ENCODE measurements at places on chromosomes 2 and 18.

GRCh38 chr2:29241955-29242565 is 126.8 kb downstream of the CLIP4 start:
- DNase-seq, result no peak

GRCh38 chr18:76115580-76115979 is 379.5 kb downstream of the ZNF516 start:
- DNase-seq, result no peak

- DNase-seq, result no peak
Observed at GRCh38 chr18:7272311-7273049, 41.6 kb downstream of the LRRC30 start.

GRCh38 chr2:45797451-45798230 is 146.2 kb downstream of the PRKCE start:
- DNase-seq, result no peak

GRCh38 chr2:141482697-141483096 is 648.1 kb downstream of the LRP1B start:
- DNase-seq, result no peak

DNA sequence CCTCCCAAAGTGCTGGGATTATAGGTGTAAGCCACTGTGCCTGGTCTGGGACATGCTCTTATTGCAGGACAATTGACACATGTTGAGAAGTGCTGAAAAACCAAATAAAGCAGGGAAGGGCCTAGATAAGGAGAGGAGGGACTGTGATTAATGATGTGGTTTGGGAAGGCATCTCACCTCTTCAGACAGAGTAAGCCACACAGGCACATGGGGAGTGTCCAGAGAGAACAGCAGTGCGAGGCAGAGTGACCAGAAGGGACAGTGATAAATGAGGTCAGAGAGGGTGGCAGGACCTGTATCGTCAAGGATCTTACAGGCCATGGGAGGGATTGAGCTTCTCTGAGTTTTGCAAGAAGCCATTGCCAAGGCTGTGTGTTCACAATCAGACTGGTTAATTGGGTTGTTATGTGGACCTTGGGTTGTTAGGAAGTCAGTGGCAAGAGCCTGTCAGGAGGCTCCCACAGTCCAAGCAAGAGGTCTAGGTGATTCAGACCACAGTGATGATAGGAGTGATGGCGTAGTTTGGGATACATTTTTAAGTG is 58.5 kb downstream of the EIF5B start:
- DNase-seq, result no peak

- no peak for DNase-seq
Observed at GRCh38 chr2:211061612-211062296, 505.4 kb downstream of the CPS1 start.

GRCh38 chr2:95329891-95330793 is 33.0 kb downstream of the KCNIP3 start:
- no peak for DNase-seq

GRCh38 chr2:194257095-194257494 is 1399.9 kb upstream of the SLC39A10 start:
- DNase-seq, result no peak

DNA sequence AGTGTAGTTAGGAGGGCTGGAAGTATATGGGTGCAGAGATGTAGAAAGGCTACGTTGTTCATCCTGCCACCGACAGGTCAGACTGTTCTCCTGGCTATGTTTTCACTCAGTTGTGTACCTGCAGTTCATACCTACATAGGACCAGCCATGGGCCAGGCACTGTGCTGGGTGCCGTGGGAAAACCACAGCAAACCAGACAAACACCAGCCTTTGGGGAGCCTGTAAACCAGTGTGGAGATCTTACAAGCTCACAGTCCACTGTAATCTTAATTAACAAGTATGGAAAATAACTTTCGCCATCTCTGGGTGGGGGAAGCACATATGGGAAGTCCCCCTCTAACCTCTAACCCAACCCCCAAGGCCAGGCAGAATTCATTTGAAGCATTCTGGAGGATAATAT is 12.7 kb downstream of the NCK2 start:
- DNase-seq, result no peak

- DNase-seq, result no peak
Observed at GRCh38 chr2:37282746-37283145, 41.9 kb downstream of the PRKD3 start.

DNA sequence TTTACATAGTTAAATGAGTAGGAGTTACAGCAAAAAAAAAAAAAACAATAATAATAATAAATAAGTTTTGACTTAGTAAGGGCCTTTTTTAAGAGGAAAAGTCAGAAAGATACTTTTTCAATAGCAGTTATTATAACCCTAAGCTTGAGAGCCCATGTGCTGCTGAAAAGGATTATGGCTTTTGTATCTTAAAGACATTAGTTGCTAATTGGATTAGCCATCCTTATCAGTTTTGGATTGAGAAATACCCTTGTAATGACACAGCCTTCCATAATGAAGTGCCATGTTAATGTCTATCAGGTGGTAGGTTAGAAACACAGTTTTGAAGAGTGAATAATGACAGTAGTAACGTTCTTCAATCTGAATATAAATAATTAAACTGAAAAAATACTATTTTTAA is 554.0 kb downstream of the RIT2 start:
- DNase-seq, result no peak

DNA sequence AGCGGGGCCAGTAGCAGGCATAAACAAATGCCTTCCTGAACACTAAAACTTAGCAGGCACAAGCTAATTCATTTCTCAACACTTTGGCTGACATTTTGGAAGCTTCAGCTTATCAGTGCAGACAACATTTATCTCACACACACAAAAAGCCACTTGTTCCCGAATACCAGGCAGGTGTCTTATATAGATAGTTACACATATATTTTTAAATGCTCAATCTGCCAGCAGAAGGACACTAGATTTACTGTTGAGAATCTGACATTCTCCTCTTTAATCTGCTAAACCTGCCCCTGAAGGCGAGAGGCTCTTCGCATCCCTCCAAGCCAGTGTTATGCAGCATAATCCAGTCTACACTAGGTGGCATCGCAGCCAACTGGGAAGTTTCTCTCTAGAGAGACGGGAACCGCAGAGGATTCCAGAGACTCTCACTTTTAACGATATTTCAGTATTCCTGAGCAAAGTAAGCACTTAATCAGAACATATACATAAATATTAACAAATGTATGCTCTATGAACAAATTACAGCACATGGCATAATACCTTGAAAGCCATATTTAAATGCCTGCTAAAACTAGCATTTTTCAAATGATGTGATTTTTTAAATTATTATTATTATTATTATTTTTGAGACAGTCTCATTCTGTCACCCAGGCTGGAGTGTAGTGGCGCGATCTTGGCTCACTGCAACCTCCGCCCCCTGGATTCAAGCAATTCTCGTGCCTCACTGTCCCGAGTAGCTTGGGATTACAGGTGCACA is 90.2 kb upstream of the SCG2 start:
- no peak for DNase-seq

DNA sequence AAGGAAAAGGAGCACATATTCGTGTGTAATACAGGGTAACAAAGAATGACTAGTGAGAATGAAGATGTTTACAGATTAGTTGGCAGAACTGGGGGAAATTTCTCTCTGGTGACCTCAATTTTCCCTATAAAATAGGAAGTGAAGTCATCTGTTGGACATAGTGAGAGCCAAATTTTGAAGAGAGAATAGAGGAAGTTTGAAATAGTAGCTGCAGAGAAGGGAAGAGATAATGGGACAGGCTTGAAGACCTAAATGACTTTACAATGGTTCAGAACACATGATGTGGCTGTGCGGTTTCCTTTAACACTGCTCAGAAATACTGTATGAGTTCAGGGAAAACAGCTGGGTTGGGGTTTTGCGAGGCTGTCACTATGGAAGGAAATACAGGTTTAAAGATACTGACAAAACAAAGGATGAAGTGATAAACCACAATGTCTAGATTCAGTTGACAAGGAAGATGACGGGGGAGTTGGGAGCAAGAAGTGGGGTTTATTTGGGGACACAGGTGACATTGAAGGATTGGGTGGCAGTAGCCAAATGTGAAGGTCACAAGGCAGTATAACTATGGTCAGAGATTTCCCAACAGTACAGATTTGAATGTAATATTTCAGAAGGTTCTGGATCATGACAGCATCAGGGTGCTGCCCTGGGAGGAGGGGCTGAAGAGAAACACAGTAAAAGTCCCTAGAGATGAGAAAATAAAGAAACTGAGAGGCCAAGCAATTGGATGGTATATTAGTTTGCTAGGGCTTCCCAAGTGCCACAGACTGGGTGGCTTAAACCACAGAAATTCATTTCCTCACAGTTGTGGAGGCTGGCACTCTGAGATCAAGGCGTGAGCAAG is 82.6 kb upstream of the TANK start:
- peak; percentile 68 for DNase-seq

GRCh38 chr2:230443541-230443940 is 27.5 kb downstream of the SP100 start:
- no peak for DNase-seq

DNA sequence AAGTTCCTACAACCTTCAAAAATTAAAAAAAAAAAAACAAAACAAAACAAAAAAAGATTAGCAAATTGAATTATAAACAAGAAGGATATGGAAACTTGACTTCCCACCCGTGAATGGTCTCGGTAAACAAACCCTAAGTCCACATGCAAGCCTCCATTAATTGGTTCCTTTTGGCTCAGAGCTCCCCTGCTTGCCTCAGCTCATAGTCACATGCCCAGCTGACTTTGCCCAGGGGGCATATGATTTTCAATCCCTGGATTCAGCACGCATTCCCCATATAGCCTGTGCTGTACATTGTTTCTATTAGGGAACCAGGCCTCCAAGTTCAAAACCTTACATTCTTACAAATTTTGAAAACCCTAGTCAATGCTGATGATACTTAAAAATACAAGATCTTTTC is 95.0 kb downstream of the PID1 start:
- no peak for DNase-seq
